ENCODE measurements at places on chromosomes 4 and X.

- peak; percentile 15 for DNase-seq
These were observed 306.4 kb downstream of the PTTG2 start for GRCh38 chr4:38266616-38267015.

- no peak for DNase-seq
These were observed 181.7 kb downstream of the GABRB1 start for GRCh38 chr4:47213106-47213505.

- no peak for DNase-seq
These were observed 183.4 kb downstream of the ANKRD50 start for GRCh38 chr4:124529131-124529530.

DNA sequence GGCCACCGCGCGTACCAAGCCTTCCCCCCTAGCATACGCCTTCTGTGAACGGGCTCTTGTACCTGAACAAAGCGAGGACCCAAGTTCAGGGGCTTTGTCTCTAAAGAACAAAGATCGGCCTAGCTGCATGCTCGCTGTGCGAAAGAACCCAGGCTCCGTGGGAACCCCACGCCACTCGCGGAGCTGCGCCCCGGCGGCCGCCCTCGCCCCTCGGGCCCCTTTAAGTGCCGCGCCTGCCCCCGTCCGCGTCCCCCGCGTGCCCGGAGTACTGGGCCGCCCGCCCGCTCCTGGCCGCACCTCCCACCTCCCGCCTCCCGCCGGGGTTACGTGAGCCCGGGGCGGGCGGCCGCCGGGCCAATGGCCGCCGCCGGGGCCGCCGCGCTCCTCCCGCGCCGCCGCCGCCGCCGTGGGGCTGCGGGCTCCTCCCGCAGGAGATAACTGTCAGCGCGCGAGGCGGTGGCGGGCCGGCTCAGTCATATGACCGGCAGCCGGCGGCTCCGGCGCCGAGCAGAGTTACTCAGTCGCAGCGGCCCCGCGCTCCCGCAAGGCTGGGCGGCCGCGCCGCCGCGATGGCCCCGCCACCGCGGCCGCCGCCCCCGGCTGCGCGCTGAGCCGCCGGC is at the start of gene FNIP2:
Gene FNIP2 (plus strand): TSS at position 472 of the 620 bp plus-strand sequence. CDS start 187 bp downstream, outside the sequence.
- peak; percentile 88 for DNase-seq

GRCh38 chrX:115913575-115913974 is 257.0 kb upstream of the AGTR2 start:
- DNase-seq, result no peak

DNA sequence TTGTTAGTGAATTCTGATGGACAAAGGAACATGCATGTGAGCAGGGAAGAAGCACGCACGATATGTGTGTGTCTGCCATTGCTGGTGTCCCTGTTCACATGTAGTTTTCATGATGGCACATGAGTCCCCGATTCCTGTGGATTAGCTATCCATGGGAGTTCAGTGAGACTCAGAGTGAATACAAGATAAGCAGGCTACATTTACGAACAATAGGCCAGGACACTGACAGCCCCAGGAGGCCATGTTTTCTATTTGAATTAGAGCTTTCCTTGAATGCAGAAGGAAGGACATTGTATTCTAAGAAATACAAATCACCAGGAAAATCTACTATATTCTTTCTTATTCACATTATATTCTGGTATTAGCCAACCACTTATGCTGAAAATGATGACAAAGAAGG is 171.4 kb downstream of the PPP1R2C start:
- DNase-seq, result no peak

DNA sequence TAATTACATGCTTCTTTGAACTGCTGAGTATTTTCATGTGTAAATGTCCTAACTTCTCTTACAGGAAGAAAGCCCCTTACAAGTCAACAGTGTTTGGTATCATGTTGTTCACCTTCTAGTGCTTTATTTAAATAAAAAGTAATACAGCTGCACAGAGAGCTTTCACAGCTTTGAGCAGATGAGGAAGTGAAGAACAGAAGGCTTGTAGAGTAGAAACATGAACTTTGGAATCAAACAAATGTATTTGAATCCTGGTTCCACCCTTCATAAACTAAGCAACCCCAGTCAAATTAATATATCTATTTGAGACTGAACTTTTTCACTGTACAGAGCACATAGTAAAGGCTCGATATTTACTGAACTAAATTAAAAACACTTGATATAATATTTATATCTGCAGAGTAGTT is 120.5 kb downstream of the CAMK2D start:
- peak; percentile 30 for DNase-seq

GRCh38 chrX:13664020-13664419 is 11.1 kb downstream of the TCEANC start:
- DNase-seq, result no peak

- peak; percentile 11 for DNase-seq
These were observed 686 bp downstream of the MTHFD2L start for GRCh38 chr4:74158466-74159142.

- no peak for DNase-seq
These were observed 13.5 kb downstream of the LIAS start for GRCh38 chr4:39472396-39472795.

- no peak for DNase-seq
These were observed at the start of gene ARSD for GRCh38 chrX:2928583-2929434. Gene ARSD, minus strand, starts transcription at chrX:2929339. Its CDS starts 64 bp downstream, at chrX:2929275.

- no peak for DNase-seq
These were observed 81.3 kb downstream of the LEF1 start for GRCh38 chr4:108087293-108087967.

DNA sequence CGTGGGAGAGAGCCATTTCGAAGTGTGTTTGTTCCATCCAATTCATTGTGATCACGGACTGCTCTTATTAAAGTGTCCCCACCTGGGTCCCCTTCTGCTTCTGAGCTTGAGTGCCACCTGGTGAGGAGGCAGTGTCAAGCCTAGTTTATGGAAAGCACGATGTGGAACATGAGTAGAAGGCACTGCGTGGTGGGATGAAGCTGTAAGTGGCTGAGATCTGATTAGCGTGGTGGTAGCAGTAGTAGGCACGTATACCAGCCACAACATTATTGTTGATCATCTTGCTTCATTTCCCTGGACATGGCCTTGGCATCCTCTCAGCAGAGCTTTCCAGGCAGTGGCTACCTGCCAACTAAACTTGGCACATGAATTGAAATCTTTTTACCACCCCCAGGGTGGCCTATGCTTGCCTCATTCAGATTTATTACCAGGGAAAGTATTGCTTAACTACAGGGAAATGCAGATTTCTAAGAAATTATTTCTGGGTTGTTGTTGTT is 46.4 kb downstream of the GPAT3 start:
- DNase-seq, result peak; percentile 67

DNA sequence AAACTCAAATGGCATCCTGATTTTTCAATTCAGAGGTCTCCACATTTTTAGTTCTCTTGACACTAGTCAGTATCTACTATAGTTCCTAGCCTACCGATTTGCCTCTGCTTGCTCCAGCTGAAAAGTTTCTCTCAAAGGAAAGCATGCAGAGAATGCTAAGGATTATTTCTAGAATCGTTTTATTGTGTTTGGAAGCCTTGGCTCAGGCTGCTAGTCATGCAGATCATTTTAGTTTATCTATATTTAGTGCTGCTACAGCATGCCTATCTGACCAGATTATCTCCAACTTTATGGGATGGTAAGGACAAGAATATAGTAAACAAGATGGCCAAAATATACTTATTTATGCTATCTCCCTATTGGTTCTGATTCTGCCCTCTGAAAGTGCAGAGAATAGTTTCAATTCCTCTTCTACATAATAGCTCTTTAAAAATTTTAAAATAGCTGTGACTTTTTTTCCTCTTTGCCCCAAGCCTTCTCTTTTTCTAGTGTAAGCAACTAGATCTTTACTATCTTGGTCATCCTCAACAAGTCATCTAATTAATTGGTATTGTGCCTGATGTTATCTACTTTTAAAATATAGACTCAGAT is 15.7 kb upstream of the DRP2 start:
- no peak for DNase-seq

DNA sequence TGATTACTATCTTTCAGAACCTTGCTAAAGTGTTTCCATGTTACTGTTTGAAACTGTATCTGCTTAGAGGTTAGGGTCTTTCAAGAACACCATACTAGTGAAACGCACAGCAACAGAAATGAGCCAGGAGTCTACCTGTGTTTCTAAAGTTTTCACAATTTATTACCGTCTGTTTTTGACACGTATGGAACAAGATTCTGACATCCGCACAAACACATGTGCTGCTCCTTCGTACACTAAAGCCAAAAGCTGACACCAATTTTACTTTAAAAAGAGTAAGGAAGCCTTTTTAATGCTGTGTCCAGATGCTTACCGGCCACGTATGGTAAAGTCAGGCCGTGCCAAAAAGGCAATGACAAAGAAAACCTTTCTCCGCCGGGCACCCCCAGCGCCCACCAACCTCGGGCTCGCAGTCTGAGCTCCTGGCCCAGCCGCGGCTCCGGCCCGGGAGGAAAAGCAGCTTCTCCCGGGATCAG is 532 bp downstream of the RPS4X start:
- no peak for DNase-seq

DNA sequence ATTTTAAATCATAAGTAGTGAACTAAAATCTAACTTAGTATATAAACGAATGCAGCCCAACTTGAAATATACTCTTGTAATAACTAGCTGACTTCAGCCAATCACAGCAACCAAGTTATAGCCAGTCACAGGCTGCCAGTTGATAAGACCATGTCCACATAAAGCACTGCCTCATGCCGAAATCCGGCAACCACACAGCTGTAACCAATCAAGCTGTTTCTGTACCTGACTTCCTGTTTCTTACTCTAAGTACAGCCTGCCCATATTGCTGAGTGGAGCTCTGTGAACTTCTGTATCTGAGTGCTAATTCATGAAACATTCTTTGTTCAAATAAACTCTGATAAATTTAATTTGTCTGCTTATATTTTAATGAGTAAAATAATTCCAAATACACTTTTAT is 805.3 kb upstream of the EPHA5 start:
- DNase-seq, result peak; percentile 3

- peak; percentile 40 for DNase-seq
These were observed 36.6 kb downstream of the GRSF1 start for GRCh38 chr4:70802928-70803580.

DNA sequence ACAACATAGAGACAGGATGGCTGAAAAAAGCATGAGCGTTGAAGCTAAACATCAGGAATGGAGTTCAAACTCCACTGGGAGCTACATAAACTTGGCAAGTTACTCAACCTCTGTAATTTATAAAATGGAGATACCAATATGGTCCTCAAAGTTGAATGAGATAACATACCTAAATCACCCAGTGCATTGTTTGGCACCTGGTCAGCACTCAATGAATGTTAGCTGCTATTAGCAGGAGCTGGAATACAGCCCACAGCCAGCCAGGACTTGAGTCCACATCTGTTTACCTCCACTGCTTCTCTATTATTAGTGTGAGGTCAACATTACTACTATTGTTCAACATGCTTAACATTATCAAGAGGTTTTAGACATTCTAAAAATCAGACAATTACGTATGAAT is 97.9 kb downstream of the NR3C2 start:
- DNase-seq, result peak; percentile 89

GRCh38 chr4:113394108-113394729 is 344.8 kb downstream of the ANK2 start:
- no peak for DNase-seq

DNA sequence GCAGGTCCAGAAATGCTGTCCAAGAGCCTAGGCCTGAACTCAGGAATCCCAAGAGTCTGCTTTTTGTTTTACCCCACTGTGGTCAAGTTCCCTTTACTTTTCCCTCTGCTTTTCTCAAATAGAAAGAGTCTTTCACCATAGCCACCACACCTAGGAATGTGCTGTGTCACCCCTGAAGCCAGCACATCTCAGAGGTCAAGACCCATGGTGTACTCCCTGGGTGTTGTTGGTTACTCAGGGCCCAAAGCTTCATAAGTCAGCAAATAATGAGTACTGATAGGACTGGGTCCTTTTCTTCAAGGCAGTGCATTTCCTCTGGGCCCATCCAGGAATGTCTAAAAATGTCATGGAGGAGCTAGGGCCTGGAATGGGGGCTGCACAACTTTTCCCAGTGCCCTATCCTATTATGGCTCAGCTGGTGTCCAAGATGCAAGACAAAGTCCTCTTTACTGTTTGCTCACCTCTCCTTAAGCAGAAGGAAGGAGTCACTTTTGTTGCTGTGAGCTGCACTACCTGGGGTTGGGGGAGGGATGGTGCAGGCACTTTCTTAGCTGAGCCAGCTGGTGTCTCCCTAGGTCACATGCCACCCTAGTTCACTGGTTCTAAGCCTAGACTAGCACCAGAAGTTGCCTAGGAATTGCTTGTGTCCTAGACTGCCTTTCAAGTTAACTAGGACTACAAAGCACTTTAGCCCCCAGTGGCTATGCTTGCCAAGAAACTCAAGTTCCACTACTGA is 62.4 kb upstream of the RXFP1 start:
- no peak for DNase-seq

- no peak for DNase-seq
These were observed 14.8 kb downstream of the MSX1 start for GRCh38 chr4:4874254-4874653.

DNA sequence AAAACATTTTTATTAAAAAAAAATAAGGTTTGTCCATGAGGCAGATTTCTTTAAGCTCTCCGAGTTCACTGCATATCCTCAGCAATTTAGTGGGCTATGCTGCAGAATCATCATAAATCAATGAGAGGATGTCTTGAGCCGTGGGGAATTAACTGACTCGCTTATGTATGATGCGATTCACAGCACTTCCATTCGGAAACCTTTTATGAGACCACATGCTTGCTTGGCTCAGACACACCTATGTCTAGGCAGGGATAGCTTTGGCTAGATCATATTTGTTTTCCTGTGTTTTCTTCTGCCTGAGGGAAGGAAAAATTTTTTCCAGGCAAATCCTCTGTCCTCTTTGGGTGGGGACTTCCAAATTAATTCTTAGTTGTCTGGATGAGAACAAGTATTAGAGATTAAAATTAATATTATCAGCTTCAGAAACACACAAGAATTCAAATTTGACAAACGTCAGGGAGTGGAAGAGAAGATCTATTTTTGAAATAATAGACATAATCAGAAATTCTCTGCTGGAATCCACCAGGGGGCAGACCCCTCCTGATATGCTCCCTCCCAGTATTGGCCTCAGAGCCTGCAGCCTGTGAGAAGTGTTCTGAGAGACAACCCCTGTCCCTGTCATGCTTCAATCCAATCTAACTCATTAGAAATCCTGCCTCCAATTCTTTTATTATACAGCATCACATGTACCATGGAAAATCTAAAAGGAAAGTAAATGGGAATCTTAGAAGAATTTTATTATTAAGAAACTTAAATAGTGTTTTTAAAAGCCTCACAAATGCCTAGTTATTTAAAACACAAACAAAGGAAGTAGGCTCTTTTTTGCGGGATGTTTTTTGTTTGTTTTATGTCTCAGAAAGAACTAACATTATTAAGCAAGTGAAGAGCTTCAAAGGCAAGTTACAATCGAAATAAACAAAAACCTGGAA is 345.1 kb upstream of the TACR3 start:
- DNase-seq, result peak; percentile 91

GRCh38 chr4:94762326-94762725 is 4.6 kb downstream of the BMPR1B start:
- DNase-seq, result no peak

DNA sequence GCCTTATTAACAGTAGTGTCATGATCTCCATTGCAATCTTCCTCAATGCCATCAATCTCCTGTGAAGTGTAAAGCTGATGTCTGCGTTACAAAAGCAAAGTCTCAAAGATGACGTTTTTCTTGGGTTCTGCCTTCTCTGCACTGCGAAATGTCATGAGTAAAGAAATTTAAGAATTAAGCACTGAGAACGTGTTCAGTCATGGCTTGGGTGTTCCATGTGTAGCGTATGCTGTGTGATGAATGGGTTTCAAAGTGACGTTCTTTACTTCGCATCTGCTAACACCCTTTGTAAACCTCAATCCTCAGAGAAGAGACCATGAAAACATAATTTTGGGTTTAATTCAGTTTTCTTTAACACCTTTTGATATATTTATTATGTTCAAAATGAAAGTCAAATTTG is 999 bp downstream of the NAP1L5 start:
- DNase-seq, result no peak

GRCh38 chr4:153023139-153023538 is 87.0 kb downstream of the FHDC1 start:
- peak; percentile 29 for DNase-seq

Data from NCI-H69 (cell line).